Activated T-cell treated with anti-CD3 and anti-CD28 coated beads for 4 hours (primary cell): ENCODE measurements at places on chromosomes 7 and 10.

DNA sequence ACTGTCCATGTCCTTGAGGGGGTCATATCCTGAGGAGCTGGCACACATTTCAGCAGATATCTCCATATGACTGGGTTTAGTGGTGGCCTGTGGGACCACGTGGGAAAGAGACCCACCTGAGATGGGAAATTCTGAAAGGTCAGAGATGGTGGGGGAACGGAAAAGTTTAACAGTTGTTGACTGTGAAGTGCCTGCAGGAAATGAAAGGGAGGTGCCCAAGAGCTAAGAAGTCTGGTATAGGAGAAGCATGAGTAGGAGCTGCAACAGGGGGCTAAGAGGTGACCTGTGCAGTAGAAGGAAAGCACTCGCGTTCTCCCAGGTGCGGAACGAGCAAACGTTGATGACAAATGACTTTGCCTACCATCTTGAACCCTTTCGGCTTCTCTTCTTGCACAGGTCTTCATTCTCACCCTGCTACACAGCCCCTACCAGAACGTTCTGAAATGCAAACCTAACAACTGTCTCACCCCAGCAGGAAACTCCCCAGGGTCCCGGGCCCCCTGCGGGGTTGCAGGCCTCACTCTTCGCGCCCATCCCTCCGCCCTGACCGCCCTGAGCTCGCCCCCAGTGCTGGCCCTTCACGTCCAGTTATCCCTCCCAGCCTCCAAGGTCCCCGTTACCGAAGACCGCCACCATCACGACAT is 9.8 kb upstream of the FXYD4 start:
- DNase-seq = no peak

- DNase-seq = no peak
Observed at GRCh38 chr7:44217852-44218402, 17.1 kb downstream of the YKT6 start.

- DNase-seq = no peak
Observed at GRCh38 chr7:113301983-113302382, 183.6 kb upstream of the SMIM30 start.

GRCh38 chr7:29194594-29195427 is at the start of gene CHN2:
Gene CHN2 (plus strand): TSS chr7:29194775.
- DNase-seq = peak; percentile 26

DNA sequence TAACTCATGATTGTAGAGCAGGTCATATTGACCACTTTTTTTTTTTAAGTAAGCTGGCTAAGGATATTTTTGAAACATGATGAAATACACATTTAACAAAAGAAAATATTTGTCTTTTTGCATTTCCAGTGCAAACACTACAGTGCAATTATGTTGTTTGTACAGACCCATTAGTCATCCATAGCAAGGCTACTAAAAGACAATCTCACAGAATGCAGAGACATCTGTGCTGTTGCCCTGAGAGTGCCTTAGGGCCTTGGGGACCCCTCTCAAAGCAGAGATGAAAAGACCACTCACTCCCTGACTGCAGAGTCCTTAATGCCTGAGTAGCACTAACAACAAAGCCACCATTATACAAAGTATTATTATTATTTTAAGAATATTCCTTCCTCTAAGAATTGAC is 104.5 kb downstream of the NRCAM start:
- no peak for DNase-seq

GRCh38 chr7:131654668-131655326 is 98.4 kb upstream of the PODXL start:
- DNase-seq = peak; percentile 79

- DNase-seq = no peak
Observed at GRCh38 chr7:39631736-39632308, 8.4 kb downstream of the RALA start.

DNA sequence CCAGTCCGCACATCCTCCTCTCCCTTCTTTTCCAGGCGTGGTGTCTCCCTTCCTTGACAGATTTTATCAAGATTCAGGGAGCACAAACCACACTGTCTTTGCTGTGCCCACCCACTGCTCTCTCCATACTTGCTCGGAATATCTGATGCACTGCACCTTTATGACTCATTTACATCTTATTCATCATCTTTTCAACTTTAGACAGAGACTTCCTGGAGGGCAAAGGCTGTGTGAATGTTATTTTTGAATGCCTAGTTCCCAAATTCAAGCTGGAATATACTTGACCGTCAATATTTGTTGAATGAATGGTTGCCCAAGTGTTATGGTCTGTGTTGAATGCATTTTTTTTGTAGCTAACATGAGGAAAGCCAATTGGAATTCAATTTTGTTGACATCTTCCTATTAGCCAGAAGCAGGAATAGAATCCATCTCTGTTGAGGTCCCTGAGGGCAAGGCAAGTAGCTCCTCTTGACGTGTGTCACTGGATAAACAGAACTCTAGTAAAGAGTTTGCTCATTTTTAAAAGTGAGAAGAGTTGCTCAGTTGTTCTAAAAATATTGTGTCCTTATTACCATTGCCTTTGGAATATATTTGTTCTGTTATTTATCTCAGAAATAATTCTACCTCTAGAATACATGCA is 95.0 kb downstream of the KLF6 start:
- DNase-seq = no peak

GRCh38 chr10:47244560-47245500 is 55.2 kb upstream of the GDF10 start:
- DNase-seq = no peak

DNA sequence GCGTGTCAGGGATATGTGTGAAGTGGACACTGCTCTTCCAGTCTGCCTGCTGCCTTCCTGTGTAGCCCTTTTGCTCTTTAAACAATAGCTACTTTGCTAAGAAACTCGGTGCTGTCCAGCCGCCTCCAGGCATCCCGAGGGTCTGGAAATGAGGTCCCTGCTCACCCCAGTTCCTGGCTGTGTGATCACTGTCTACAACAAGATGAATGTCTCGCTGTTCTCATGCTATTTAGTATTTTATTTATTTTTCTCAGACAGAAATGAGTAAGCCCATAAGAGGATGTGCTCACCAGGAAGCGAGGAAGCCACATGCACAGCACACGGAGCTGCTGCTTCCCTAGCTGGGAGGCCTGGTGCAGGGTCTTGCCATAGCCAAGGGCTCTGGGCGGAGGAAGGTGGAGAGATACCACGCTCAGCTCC is 167.0 kb upstream of the PITRM1 start:
- no peak for DNase-seq

- no peak for DNase-seq
Observed at GRCh38 chr7:84271543-84271942, 77.0 kb upstream of the SEMA3A start.

DNA sequence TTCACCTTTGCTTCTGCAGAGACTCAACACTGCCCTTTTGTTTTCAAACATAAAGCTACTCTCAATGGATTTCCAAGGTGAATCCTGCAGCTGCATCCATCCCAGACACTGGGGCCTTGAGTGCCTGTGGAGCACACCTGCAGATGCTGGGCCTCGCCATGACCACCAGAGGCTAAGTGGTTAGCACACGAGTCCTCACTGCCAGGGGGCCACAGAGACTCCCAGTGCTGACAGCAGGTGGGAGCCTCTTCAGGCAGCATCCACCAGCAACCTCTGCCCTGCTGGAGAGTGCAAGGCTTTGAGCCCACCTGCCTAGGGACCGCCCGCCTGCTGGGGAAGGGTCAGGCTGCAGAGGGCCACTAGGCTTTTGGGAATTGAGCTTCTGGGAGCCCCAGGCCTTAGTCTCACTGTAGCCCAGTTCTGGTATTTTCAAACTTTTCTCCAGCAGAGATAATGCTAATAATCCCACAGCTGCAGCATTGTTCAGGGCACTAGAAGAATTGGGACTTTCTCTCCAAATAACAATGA is 9.4 kb upstream of the HPS1 start:
- no peak for DNase-seq

DNA sequence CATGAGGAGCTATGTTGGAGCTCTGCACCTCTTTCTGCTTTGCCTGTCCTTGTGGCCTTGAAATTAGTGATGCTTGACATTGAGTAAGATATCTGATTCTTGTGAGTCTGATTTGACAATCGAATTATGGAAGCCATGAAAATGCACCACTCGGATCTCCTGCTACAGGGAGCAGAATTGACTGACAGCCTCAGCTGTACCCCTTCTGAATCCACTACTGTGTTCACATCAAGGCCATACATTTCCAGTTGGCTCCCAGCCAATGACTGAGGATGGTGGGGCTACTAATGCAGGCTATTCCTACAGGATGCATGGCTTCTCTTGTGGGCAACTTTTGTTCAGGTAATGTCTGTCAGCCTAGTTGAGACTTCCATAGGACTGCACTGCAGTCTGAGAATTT is 321.9 kb downstream of the REEP3 start:
- no peak for DNase-seq

DNA sequence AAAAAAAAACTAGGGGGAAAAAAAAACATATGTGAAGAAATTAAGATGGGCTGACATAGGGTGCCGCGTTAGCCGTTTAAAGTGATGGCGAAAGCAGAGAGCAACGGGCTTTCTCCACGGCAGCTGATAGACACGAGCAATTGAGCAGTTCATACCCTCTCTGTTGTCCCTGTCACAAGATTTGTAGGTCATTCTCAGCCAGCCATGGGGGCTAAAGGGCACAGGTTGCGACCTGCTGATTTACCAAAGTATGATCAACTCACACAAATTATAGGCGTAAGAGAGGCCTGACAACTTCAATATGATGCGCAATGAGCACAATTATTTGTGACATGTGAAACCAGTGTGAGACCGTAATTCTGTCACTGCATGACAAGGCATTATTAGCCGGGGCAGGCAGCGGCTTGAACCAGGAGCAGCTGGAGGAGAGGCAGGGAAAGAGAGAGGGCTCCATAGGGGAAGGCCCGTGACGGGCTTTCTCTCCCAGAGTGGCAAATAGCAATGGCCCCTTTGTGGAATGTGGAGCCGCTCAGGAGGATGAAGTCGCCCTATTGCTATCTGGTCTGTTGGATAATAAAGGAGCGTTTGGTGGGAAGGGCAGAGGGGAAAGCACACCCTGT is 195.1 kb upstream of the HABP2 start:
- no peak for DNase-seq
